ENCODE measurements at places on chromosomes 12 and 14. TPM values are rescaled to one million over a fixed set of nuclear protein-coding genes. Genes with fewer than 3 reads are reported as not detected.

- H3K4me1 ChIP-seq: peaks cover 10% of the 10 kb centered on the region
- H3K4me3 ChIP-seq: no peak overlapping the region
- no peaks in the 10 kb centered on the region for H3K27me3 ChIP-seq
- no peak for DNase-seq
Measured at GRCh38 chr12:19855851-19856250, 416.6 kb downstream of the AEBP2 start.

- peaks cover 9% of the 10 kb centered on the region for H3K27me3 ChIP-seq
- H3K27ac ChIP-seq: no peak overlapping the region
- H3K4me3 ChIP-seq: no peak overlapping the region
- DNase-seq: no peak
Measured at GRCh38 chr14:99675951-99676350, 8.1 kb upstream of the CYP46A1 start.

LRFN5 gene
- 4.1 TPM for total RNA-seq

- H3K27me3 ChIP-seq: no peaks in the 10 kb centered on the region
- no peak overlapping the region for H3K27ac ChIP-seq
- H3K36me3 ChIP-seq: no peaks in the 10 kb centered on the region
- H3K4me1 ChIP-seq: no peaks in the 10 kb centered on the region
- no peak overlapping the region for H3K4me3 ChIP-seq
Measured at GRCh38 chr12:45648070-45648469, 81.4 kb upstream of the ARID2 start.

GRCh38 chr14:56044196-56044595 lies 74.0 kb upstream of the PELI2 start:
- H3K27me3 ChIP-seq: no peaks in the 10 kb centered on the region

NYNRIN gene
- 16.1 TPM for total RNA-seq

DNA sequence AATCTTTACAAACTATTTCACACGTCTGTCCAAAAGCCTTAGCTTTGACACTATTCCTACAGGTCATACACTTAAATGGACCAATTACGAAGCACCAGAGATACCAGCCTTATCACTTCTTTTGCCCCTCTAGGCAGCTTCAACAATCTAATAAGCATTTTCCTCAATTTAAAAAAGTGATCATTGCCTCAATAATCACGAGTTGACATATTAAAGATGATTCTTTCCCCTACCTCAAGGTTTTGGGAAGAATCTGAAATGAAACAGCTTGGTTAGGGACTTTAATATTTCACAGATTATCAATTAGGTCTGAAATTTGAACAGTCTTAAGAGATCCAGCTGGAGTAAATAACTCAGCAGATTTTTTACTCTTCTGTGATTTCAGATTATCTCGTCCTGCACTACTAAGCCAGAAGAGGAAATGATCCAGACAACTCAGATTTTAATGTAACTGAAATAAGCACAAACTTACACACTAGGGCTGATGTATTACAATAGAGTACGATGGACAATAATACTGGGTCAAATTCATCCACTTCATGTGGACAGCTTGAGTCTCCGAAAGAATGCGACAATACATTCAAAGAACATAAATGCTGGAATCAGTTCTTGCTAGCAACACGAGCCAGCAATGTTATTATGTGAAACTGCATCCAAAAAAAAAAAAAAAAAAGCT lies 15.9 kb downstream of the UBE2N start:
- H3K4me3 ChIP-seq: no peak overlapping the region
- no peak for DNase-seq
- no peaks in the 10 kb centered on the region for H3K27me3 ChIP-seq
- H3K4me1 ChIP-seq: peaks cover 86% of the 10 kb centered on the region
- no peaks in the 10 kb centered on the region for H3K36me3 ChIP-seq
- peak overlapping the region; percentile 28 for H3K27ac ChIP-seq

- H3K27ac ChIP-seq: peak overlapping the region; percentile 79
- H3K36me3 ChIP-seq: no peaks in the 10 kb centered on the region
- no peak overlapping the region for H3K4me3 ChIP-seq
- H3K4me1 ChIP-seq: peaks cover 57% of the 10 kb centered on the region
Measured at GRCh38 chr12:123140676-123141614, 9.9 kb downstream of the PITPNM2 start.

DNA sequence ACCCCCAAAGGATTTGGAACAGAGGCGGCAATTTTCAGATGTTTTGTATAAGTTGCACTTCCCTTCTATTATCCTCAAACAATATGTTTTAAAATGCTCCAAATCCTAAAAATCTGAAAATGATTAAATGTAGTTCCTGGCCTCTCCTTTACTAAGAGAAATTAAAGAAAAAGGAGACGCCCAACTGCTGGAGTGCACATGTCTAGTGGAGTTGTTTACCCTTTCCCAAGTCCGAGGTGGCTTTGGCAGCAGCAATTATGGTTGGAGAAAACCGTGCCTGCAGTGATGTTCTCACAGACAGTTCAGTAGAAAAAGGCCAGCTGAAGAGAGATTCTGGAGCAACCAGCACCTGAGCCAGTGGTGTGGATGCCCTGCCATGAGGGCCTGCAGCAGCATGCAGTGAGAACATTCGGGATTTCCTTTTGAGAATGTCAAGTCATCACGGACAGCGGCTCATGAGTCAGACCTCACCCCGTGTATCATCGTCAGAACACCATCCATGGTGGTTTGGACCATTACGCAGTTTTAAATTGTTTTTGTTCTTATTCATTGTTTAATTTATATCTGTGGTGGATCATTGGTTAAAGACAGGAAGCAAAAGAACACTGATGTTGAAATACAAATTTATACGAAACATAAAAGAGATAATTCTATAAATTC lies 179.0 kb upstream of the KRR1 start:
- H3K4me1 ChIP-seq: no peaks in the 10 kb centered on the region
- no peak for DNase-seq
- H3K4me3 ChIP-seq: no peak overlapping the region

DNA sequence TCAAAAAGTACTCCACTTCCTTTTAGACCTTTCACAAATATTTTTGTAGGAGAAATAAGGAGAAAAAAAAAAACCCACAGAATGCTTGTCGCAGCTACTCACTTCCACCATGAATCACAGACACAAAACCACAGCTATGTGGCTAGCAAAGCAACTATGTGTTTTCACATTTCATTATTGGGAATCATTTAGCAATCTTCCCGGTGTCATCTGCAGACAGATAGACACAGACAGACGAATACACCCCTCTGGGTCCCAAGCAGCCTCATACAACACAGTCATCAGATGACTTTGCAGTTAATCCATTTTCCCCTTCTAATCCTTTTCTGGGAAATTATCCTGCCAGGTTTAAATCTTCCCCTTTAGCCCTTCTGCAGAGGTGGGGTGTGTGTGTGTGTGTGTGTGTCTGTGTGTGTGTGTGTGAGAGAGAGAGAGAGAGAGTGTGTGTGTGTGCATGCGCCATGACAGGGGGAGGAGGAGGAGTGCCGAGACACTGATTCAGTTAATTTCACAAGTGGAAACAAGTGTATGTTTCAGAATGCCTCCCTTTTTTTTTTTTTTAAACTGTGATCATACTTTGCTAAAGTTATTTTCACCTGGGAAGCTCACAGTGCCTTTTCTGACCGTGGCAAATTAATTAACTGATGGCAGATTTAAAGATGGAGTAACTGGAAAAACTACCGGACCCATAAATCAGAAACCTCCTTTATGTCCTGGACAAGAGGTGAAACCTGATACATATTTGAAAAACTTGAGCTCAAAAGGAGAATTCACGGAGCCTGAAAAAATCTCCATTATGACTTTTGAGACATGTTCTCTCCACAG lies 39.9 kb downstream of the LTBP2 start:
- H3K27me3 ChIP-seq: no peaks in the 10 kb centered on the region
- peak overlapping the region; percentile 11 for H3K4me3 ChIP-seq
- peak overlapping the region; percentile 78 for H3K27ac ChIP-seq

- peaks cover 11% of the 10 kb centered on the region for H3K4me1 ChIP-seq
- no peak for DNase-seq
- peaks cover 19% of the 10 kb centered on the region for H3K27me3 ChIP-seq
Measured at GRCh38 chr12:4562034-4562657, at the start of gene DYRK4. TSS of gene DYRK4 (plus strand) at chr12:4562208. CDS start at chr12:4562246, 38 bp downstream.

SPTB gene
- 2.5 TPM for total RNA-seq

DNA sequence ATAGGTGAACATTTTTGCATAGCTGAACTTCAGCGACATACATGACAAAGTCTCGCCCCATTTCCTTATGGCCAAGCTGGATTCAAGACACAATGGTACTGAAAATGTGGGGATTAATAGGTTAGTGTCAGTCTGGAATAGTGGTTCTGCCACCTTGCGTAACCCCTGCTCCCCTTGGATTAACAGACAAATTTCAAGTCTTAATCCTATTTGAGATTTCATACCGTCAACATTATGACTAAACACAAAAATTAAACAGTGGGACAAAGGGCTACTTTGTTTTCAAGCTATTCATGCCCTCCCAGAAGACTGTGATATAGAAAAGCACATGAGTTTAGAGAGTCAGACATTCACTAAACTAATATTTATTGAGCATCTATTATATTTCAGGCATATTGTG lies 138.9 kb upstream of the HIF1A start:
- H3K4me1 ChIP-seq: peaks cover 38% of the 10 kb centered on the region
- H3K27ac ChIP-seq: no peak overlapping the region
- no peaks in the 10 kb centered on the region for H3K27me3 ChIP-seq

DNA sequence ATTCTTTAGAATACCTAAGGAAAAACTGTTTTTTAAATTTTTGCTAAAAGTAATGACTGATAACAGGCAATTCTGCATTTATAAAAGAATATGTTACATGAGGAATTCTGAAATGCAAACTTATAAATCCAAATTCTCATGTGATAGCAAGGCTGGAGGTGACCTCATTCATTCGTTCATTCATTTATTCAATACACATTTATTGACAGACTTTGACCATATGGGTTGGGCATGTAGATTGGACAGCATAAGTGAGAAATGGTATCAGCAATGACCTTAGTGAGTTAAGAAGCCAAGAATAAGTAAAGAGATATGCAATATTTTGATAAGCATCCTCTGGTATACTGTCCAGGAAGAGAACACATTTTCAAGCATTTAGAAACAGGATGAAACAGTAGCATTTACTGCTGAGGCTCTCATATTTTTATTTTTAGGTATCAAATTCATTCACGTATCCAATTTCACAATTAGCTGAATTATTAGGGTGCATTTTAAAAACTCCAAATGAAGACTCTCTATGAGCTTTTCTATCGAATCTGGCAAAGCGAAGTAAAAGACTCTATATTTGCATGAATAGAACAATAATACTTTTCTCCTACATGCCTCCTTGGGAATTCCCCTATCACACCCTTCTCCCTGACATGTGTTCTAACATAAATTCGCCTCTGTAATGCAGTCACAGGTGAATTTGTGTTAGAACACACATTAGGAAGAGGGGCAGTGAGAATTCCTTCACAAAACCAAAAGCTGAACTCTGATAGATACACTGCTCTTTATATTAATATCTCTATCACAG lies 49.9 kb downstream of the PEBP1 start:
- H3K4me1 ChIP-seq: peaks cover 68% of the 10 kb centered on the region
- no peak overlapping the region for H3K4me3 ChIP-seq
- H3K36me3 ChIP-seq: peaks cover 6% of the 10 kb centered on the region
- no peak overlapping the region for H3K27ac ChIP-seq

ERGIC2 gene
- 86.8 TPM for total RNA-seq

DNA sequence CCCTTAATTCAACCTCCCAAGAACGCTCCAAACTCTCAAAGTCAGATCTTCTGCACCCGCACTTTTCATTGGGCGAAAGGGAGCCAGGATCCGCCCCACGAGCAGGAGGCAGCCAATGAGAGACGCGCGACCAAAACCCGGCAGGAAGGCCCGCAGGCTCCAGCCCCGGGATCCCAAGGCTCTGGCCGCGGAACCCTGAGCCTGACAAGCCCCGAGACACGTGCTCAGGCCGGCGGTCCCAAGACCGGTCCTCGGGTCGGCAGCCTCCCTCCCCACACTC lies 438 bp downstream of the DDX54 start:
- peaks cover 41% of the 10 kb centered on the region for H3K4me1 ChIP-seq
- H3K27ac ChIP-seq: peak overlapping the region; percentile 98
- DNase-seq: peak; percentile 97
- no peaks in the 10 kb centered on the region for H3K27me3 ChIP-seq

GLT8D2 gene
- 13.6 TPM for total RNA-seq

ACSM4 gene
- not detected for total RNA-seq

DNA sequence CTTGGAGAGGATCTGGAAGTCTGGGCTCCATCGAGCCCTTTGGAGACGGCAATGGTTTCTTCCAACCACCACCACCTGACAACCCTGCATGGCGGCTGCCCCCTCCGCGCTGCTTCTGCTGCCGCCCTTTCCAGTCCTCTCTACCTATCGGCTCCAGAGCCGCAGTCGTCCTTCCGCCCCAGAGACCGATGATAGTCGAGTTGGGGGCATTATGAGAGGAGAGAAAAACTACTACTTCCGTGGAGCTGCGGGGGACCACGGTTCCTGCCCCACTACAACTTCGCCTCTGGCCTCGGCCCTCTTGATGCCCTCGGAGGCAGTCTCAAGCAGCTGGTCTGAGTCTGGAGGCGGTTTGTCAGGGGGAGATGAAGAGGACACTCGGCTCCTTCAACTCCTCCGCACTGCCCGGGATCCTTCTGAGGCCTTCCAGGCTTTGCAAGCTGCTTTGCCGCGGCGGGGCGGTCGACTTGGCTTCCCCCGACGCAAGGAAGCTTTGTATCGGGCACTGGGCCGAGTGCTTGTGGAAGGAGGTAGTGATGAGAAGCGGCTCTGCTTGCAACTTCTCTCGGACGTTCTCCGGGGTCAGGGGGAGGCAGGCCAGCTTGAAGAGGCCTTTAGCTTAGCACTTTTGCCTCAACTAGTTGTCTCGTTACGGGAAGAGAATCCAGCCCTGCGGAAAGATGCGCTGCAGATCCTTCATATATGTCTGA lies 499 bp downstream of the TOGARAM1 start:
- peak overlapping the region; percentile 95 for H3K27ac ChIP-seq
- no peaks in the 10 kb centered on the region for H3K27me3 ChIP-seq
- DNase-seq: peak; percentile 92
- peak overlapping the region; percentile 95 for H3K4me3 ChIP-seq
- no peaks in the 10 kb centered on the region for H3K36me3 ChIP-seq
- H3K4me1 ChIP-seq: peaks cover 79% of the 10 kb centered on the region

DNA sequence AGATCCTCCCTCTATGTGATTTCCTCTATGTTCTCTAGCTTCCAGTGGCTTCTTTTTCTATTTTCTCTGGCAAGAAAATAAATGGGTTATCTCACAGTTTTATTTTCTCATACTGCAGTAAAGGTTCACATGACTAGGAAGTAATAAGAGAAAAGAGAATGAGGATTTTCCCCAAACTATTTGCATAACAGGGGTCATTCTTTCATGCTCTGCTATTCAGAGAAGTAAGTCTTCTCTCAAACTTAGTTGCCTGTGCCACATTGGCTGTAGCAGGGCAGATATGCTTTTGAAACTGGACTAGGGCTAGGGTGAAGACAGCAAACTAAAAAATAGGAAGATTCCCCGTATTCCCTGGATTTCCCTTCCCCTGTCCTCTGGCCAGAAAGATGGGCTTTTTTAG lies 57.4 kb downstream of the ACSM4 start:
- no peak for DNase-seq
- no peaks in the 10 kb centered on the region for H3K4me1 ChIP-seq
- H3K27me3 ChIP-seq: no peaks in the 10 kb centered on the region
- H3K4me3 ChIP-seq: no peak overlapping the region

- no peaks in the 10 kb centered on the region for H3K36me3 ChIP-seq
- no peak overlapping the region for H3K4me3 ChIP-seq
- H3K27ac ChIP-seq: no peak overlapping the region
Measured at GRCh38 chr14:65928995-65929394, 516.5 kb downstream of the FUT8 start.
